Activated T-helper 1 cell treated with anti-CD3 and anti-CD28 coated beads, Interleukin-12 subunit alpha, Interleukin-12 subunit beta, Interleukin-2, Interleukin-4 antibody, amounts not matched to agents 30 ng/mL and 10 ng/mL and 1 ng/mL, durations not matched to agents 14 hours and 24 hours and 36 hours (primary cell): ENCODE measurements at places on chromosomes 1 and 21. TPM values are rescaled to one million over a fixed set of nuclear protein-coding genes. Genes with fewer than 3 reads are reported as not detected.

DNA sequence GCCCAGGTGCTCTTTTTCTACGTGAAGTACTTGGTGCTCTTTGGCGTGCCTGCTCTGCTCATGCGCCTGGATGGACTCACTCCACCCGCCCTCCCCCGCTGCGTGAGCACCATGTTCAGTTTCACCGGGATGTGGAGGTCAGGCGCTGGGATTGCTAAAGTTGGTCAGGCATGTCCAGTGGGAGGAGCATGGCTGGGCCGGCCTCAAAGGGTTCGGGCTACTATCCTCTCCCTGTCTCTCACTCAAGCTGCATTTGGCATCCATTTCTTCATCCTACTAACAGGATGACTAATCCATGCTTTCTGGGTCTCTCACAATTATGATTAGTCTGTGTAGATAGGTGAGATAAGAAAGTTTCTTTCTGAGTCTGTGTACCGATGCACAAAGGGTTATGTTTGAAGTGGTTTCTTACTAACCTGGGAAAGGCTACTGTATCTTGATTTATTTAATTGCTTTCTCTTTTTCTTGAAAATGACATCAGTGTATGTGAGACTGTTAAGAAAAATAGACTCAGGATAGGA, 135.9 kb downstream of the HHAT start:
- no peak overlapping the region for H3K4me3 ChIP-seq
- DNase-seq = no peak
- H3K27ac ChIP-seq = no peak overlapping the region
- no peaks in the 10 kb centered on the region for H3K36me3 ChIP-seq
- peaks cover 19% of the 10 kb centered on the region for H3K4me1 ChIP-seq

- H3K27me3 ChIP-seq = no peaks in the 10 kb centered on the region
- no peaks in the 10 kb centered on the region for H3K36me3 ChIP-seq
- H3K4me3 ChIP-seq = no peak overlapping the region
- no peaks in the 10 kb centered on the region for H3K4me1 ChIP-seq
- no peak overlapping the region for H3K27ac ChIP-seq
These were observed 91.2 kb downstream of the KCNK1 start for GRCh38 chr1:233704898-233705723.

GRCh38 chr21:41367301-41367944, 5.6 kb downstream of the MX2 start:
- no peaks in the 10 kb centered on the region for H3K27me3 ChIP-seq
- no peak for DNase-seq
- H3K27ac ChIP-seq = no peak overlapping the region
- no peak overlapping the region for H3K4me3 ChIP-seq
- H3K4me1 ChIP-seq = peaks cover 65% of the 10 kb centered on the region

The PRKCZ gene
- total RNA-seq = 4.1 TPM in 2 replicates

GRCh38 chr1:204726478-204726877, 40.9 kb upstream of the LRRN2 start:
- no peak overlapping the region for H3K4me3 ChIP-seq
- H3K27me3 ChIP-seq = peaks cover 12% of the 10 kb centered on the region
- no peak for DNase-seq
- peaks cover 10% of the 10 kb centered on the region for H3K4me1 ChIP-seq

The CD244 gene
- 0.13 TPM in 1 of 2 replicates, not detected in the other for total RNA-seq

DNA sequence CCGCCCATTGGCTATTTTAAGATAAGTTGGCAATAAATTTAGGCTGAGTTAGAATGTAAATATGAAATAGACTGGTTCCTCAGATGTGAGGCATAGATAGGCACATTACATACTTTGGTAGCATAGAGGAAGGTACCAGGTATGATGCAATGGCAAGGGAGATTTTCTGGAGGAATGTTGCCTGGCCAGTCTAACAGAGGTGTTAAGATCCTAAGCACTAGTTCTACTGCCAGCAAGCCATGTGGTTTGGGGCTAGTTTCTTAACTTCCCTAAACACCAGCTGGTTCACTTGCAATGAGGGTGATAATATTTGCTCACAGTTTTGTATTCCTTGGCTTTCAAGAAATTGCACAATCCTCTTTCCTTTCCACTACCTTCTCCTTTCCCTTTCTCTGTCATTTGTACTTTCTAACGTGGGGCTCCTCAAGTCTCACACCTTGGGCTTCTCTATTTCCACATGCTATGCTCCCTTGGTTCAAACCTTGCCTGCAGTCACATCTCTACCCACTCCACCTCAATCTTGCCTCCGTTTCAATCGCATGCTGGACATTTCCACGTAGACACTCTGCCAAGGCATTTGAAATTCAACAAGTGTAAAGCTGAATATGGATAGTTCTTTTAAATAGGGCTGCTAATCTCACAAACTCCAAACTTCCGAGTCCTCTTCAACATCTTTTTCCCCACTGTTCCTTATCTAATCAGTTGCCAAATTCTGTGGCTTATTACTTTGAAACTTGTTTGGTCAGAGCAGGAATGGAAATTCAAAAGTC, 4.7 kb upstream of the CD55 start:
- no peak overlapping the region for H3K4me3 ChIP-seq
- peaks cover 20% of the 10 kb centered on the region for H3K4me1 ChIP-seq
- DNase-seq = no peak
- no peak overlapping the region for H3K27ac ChIP-seq

DNA sequence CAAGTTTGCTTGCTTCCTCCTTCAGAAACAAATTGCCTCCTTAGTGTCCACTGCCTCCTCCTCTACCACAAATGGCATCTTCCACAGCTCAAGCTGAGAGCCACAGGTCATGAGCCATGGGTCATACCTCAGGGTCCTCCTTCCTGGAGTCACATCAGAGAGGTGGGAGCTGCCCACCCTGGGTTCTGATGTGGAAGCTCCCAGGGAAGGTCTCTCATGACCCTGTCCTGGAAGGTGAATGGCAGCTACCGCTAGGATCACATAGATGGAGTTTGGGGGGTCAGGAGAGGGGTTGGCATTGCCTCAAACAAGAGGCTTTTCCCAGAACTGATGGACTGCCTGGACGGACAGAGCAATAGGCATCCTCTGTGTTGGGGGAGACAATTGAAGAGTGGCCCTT, 321.4 kb downstream of the MATN1 start:
- no peak overlapping the region for H3K27ac ChIP-seq
- no peak overlapping the region for H3K4me3 ChIP-seq
- no peaks in the 10 kb centered on the region for H3K36me3 ChIP-seq
- DNase-seq = no peak
- no peaks in the 10 kb centered on the region for H3K4me1 ChIP-seq
- peaks cover 13% of the 10 kb centered on the region for H3K27me3 ChIP-seq

The TAS1R1 gene
- total RNA-seq = not detected in 2 replicates

GRCh38 chr1:59100708-59101374, 196.1 kb upstream of the FGGY start:
- no peaks in the 10 kb centered on the region for H3K36me3 ChIP-seq
- H3K27ac ChIP-seq = no peak overlapping the region
- no peak for DNase-seq
- H3K27me3 ChIP-seq = peaks cover 8% of the 10 kb centered on the region

The DNAH14 gene
- 0.02 and 0.18 TPM in 2 replicates for total RNA-seq

DNA sequence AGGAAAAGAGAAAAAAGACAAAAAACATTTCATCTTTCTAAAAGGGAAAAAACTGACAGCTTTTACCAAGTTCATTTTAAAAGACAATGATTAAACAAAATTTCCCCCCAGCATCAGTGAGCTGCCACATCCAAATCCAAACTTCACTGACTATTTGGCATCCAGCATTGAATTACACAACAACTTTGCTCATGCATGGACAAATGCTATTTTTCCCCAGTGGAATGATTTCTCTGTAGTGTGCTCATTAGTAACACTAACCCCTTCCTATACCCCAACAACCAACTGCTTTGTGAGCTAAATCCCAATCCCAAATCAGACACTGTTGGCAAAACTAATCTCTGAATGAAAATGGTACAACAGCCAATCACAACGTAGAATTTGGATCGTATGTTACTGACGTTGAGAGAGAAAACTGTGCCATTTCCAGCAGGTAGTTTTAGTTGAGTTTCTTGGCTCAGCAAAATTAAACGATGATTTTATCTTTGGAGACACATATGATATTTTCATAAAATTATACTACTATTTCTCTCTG, 37.9 kb downstream of the PIK3R3 start:
- H3K36me3 ChIP-seq = no peaks in the 10 kb centered on the region
- no peak for DNase-seq
- peaks cover 7% of the 10 kb centered on the region for H3K4me1 ChIP-seq
- peaks cover 16% of the 10 kb centered on the region for H3K27me3 ChIP-seq
- no peak overlapping the region for H3K4me3 ChIP-seq
- H3K27ac ChIP-seq = no peak overlapping the region

DNA sequence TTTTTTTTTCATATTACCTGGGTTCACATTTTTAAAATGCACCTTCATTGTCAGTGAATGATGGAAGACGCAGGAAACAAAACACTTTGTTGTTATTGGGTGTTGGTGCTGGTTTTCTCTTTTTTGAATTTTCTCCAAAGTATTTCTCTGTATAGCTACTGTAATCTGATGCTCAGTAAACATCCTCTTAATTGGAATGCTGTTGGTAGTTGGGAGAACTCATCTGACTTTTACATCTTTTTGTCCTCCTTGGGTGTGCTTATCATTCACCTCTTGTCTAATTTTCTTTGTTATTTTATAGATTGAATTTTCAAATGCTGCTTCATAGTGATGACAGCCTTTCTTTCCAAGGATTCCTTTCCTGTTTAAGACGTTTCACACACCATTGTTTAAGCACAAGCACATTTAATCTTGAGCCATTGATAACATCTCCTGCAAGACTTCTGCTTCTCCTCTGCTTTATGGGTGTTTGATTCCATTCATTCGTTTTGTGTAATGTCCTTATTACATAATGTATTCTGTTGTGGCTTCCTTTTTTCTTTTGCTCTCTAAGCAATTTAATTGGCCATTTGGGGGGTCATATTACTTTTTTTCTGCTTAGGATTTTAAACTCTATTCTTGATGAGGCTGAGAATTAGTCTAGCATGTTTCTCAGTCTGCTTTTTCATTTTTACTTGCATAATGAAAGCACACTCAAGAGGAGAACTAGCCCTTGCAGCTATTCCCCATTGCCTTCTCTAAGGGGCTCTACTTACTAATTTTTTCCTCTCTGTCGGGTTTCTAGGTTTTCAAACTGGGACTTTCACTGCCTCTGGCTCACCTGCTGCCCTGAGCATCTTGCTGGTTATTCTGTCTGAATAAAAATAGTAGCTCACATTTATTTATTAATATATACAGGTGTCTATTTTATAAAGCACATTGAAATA, 42.0 kb upstream of the CD34 start:
- no peak overlapping the region for H3K27ac ChIP-seq
- H3K4me3 ChIP-seq = no peak overlapping the region
- H3K4me1 ChIP-seq = no peaks in the 10 kb centered on the region
- no peaks in the 10 kb centered on the region for H3K36me3 ChIP-seq
- no peak for DNase-seq

DNA sequence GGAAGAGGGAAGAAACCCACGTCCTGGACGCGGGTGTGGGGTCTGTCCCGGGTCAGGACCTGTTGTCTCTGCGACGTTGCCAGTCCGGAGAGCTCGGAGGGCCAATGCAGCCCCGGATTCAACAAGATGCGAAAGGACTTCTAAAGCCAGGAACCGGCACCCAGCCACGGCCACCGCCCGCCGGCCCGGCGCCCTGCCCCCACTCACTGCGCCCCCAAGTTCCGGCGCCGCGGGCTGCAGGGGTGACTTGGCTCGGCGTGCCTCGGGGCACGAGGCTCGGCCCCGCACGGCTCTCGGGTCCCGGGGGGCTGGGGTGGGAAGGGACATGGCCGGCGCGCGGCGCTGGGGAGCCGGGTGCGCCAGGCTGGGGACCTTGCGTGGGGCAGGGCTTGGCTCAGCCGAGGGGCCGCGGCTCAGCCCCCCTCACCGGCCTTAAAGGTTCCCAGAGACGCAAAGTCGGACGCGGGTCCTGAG, 51.8 kb upstream of the H6PD start:
- H3K27me3 ChIP-seq = peaks cover 11% of the 10 kb centered on the region
- peaks cover 3% of the 10 kb centered on the region for H3K36me3 ChIP-seq
- peaks cover 22% of the 10 kb centered on the region for H3K4me1 ChIP-seq
- H3K27ac ChIP-seq = no peak overlapping the region

- no peak for DNase-seq
- H3K27me3 ChIP-seq = peaks cover 11% of the 10 kb centered on the region
- H3K27ac ChIP-seq = no peak overlapping the region
- H3K4me1 ChIP-seq = no peaks in the 10 kb centered on the region
These were observed 15.6 kb downstream of the BACE2 start for GRCh38 chr21:41183575-41183974.

The HRNR gene
- not detected in 2 replicates for total RNA-seq

GRCh38 chr1:201561195-201561564, 22.3 kb downstream of the NAV1 start:
- H3K27me3 ChIP-seq = peaks cover 2% of the 10 kb centered on the region
- no peak overlapping the region for H3K27ac ChIP-seq
- DNase-seq = no peak
- peaks cover 6% of the 10 kb centered on the region for H3K4me1 ChIP-seq
- no peaks in the 10 kb centered on the region for H3K36me3 ChIP-seq

The PSEN2 gene
- 13.5 and 14.3 TPM in 2 replicates for total RNA-seq

DNA sequence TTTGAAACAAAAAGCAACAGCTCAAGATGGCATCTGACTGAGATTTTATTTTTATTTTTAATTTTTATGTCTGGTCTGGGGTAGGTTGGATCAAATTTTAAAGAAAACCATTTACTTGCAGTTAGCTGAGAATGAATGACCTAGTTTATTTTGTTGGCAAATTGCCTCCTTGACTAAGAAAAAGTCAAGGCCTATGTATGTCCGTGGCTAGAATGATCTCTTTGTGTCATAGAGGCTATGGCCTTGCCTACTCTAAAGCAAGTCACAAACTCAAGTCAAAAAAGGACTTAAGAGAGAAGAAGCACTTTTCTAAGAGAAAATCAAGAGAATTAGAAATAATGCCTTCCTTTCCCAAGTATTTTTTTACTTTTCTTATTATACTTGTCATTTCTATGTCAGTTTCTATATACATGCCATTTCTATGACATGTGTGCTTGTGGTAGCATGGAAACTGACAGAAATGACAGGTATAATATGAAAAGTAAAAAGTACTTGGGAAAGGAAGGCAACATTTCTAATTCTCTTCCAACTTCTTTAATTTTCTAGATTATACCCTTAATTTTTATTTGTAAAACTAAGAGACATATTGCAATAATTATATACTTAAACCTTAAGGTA, 136.7 kb downstream of the CENPF start:
- no peaks in the 10 kb centered on the region for H3K36me3 ChIP-seq
- no peak for DNase-seq
- no peaks in the 10 kb centered on the region for H3K27me3 ChIP-seq

The SH2D2A gene
- total RNA-seq = 283 and 286 TPM in 2 replicates

DNA sequence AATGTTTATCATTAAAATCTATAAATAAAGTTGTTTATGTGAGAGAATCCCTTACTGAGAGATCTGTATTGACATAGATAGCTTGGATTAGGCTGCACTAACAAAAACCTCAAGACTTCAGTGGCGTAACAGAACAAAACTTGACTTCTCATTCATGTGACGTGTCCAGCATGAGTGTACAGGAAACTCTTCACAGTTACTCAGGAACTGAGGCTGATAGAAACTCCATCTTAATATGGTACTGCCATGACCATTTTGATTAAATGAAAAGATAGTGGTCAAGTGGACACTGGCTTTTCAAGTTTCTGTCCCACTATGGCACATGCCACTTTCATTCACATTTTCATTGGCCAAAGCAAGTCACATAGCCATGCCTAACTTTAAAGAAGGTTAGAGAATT, 3.7 kb downstream of the ST3GAL3 start:
- no peaks in the 10 kb centered on the region for H3K27me3 ChIP-seq
- H3K36me3 ChIP-seq = peaks cover 18% of the 10 kb centered on the region
- peaks cover 37% of the 10 kb centered on the region for H3K4me1 ChIP-seq
- H3K4me3 ChIP-seq = no peak overlapping the region
- no peak overlapping the region for H3K27ac ChIP-seq
- no peak for DNase-seq

- DNase-seq = peak; percentile 34
- H3K4me1 ChIP-seq = peaks cover 10% of the 10 kb centered on the region
- H3K27ac ChIP-seq = peak overlapping the region; percentile 24
These were observed 1.5 kb downstream of the KNCN start for GRCh38 chr1:46549697-46550681.
